Thoracic aorta (tissue), 2 donors: ENCODE measurements at places on chromosomes 4 and X.

- DNase-seq, result no peak
Measured at GRCh38 chrX:40883021-40883619, 147.8 kb upstream of the MED14 start.

GRCh38 chr4:175874306-175874705, 62.2 kb upstream of the GPM6A start:
- DNase-seq, result no peak

DNA sequence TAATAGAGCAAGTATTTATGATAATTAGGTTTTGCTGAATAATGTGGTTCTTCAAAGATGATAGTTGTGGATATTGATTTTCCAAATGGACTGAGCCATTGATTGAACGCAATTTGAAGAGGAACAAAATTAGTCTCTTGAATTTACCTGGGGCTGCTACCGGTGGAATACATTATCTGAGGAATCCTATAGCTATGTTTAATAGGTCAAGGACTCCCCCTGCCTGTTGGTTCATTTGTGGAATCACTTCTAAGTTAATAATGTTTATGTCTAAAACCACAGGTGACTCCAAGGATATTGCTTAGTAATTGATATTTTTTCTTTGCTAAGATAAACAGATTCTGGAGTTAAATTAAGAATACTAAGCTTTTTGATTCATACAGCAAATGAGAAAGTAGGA, 576.0 kb upstream of the PABPC4L start:
- no peak for DNase-seq

DNA sequence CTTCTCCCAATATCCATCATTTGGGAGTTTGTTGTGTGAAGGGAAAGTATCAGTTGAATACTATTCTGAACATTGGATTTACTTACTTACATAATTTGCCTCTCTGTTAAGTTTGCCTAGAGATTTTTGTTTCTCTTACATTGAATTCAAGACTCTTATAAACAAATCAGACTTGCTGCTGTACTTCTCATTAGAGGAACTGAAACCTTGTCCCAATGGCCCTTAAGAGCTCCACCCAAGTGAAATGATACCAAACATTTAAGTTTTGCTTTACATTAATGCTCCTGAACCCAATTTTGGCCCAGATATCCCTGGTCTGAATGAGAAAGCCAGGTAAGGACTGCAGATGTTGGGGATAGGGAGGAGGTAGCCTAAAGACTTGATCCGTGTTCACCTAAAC, 32.0 kb downstream of the HAND2 start:
- DNase-seq, result no peak

- no peak for DNase-seq
Measured at GRCh38 chrX:78333521-78333920, 6.1 kb upstream of the CYSLTR1 start.

DNA sequence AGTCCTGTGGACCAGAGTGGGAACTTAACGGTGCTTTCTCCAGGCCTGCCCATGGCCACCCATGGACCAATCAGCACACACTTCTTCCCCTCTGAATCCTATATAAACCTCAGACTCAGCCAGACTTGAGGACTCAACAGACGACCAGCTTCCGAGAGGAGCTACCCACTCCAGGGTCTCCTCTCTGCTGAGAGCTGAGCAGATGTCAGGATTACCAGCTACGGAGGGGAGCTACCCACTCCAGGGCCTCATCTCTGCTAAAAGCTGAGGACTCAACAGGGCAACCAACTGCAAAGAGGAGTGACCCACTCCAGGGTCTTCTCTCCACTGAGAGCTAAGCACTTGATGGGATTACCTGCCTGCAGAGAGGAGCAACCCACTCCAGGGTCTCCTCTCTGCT, 80.0 kb upstream of the DDX60 start:
- no peak for DNase-seq

- no peak for DNase-seq
Measured at GRCh38 chr4:7356667-7357310, 77.9 kb downstream of the PSAPL1 start.

- no peak for DNase-seq
Measured at GRCh38 chrX:132393992-132394391, 94.8 kb downstream of the MBNL3 start.

GRCh38 chr4:7980036-7980435, 40.4 kb upstream of the AFAP1 start:
- DNase-seq, result no peak

DNA sequence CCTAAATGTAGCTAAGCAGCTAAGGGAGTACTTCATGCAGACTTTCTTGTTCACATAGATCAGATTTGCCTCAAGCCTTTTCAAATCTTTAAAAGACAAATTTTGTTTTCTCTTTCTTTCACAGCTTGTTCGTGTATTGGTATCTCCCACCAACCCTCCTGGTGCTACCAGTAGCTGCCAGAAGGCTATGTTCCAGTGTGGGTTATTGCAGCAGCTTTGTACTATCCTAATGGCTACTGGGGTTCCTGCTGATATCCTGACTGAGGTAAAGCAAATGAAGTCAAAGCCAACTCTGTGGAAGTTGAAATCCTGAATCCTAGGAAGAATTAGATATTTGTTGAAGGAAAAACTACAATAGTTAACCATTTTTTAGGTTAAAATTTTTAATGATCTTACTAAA, 62.6 kb downstream of the USO1 start:
- DNase-seq, result no peak

GRCh38 chr4:66275411-66276038, 605.2 kb upstream of the EPHA5 start:
- no peak for DNase-seq

DNA sequence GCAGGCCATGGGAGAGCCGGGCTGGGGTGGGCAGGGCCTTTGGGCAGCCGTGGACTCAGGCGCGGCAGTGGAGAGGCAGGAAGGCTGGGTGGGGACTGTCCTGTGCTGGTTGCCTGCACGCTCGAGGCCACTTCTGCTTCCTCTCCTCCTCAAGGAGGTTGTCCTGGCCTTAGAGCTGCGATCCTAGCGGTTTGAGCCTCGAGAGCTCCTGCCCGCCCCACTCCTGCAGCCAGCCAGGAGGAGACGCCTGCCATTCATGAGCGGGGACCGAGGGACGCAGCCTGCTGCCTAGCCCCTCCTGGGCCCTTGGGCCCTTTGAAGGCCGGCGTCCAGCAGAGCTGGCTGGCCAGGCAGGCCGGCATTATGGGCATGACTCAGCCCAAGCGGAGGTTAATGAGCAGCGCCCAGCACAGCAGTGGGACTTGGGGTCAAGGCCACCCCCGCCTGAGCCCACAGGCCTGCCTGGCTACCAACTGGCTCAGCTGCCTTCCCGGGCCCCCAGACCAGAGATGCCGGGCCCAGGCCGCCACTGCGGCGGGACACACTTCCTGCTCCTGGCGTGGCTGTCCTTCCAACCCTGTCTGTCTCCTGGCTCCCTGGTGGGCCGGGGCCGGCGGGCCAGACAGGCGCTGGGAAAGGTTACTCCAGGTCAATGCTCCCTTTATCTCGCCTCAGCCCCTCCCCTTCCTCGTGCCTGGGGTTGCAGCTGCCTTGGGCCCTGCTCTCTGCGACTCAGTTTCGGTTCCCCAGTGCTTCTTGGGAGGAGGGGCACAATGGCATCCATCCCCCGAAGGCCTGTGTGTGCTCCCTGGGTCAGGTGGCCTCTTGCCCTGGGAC, 1.8 kb downstream of the ABCD1 start:
- no peak for DNase-seq

DNA sequence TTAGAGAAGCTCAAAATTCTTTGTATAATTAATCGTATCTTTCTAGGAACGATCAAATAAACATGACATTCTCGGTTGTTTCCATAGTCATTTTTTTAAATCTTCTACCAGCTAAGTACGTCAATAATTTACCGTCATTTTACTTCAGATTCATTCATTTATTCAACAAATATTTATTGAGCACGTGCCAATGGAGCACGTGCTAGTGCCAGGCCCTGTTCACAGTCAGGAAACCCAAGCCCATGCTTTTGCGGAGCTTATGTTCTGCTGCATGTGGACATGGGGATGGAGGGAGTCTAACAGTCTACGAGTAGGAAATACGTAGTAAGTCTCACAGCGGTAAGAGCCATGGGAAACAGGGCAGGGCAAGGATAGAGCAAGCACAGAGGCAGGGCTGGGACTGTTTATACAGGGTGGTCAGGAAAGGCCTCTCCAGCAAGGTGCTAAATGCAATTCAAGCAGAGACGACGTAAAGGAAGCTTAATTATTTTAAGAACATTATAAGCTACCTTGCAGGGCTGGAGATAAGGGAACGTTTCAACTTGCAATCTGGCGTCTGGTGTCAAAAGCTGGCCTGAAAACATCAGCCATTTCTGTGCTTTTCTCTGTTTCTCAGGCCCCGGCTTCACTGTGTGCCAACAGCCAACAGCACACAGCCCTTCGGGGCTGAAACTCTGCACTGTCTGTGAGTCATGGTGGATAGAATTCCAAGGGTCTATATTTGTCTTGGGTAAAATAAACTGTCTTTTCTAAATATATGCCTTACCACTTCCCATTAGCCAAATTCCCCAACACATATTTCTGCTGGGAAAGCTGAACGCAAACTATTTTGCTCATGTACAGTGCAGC, 517.1 kb upstream of the ZFP42 start:
- peak; percentile 21 for DNase-seq

DNA sequence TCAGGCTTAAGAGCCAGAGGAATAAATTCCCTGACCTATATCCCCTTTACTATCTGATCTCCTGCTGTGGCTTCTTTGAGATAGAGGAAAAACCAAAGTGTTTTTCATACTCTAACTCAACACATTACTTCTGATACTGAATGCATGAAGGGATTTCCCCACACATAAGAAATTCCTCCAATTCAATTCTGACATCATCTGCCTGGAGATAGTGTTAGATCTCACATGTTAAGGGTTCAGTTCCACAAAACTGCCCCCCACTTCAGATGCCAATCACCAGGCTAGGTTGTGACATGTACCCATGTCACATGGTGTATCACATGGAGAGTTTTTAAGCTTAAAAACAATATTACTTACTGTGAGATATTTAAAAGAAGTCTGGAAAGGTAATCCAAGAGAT, 46.8 kb downstream of the GSTCD start:
- no peak for DNase-seq

DNA sequence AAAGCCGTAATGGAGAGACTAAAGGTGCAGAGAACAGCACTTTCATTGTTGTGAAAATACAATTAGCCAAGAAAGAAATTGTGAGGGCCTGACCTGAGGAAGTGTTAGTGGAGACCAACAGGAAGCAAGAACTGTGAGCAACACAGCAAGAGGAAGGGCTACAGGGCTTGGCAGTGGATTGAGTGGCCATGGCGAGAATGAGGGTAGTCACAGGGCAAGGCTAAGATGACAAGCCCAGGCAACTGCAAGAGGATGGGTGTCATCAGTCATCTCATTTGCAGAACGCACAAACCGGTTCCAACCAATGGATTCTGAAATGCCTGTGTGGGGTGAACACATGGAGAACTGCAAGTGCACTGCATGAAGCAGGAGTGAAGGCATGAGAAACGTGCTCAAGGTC, 3.6 kb downstream of the SLC10A6 start:
- DNase-seq, result no peak

GRCh38 chrX:100274916-100275315, 135.2 kb downstream of the PCDH19 start:
- DNase-seq, result no peak

DNA sequence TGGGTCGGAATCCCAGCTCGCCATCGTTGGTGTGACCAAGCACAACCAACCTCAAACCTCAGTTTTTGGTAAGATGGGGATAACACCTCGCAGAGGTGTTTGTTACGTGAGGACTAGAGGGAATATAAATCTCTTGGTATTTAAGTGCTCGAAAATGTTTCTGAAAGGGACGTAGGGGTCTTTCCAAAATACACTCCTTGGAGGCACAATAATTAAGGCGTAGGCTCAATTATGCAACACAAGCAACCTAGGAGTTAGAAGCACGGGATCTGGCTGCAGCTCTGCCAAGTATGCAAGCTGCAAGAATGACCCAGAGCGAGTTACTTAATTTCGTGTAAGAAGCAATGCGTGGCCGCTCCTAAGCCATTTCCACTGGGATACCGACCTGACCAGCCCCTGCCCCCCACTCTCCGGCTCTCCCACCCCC, 552 bp downstream of the ADH5 start:
- peak; percentile 19 for DNase-seq

GRCh38 chrX:125089761-125090445, 229.8 kb upstream of the TEX13C start:
- DNase-seq, result no peak

DNA sequence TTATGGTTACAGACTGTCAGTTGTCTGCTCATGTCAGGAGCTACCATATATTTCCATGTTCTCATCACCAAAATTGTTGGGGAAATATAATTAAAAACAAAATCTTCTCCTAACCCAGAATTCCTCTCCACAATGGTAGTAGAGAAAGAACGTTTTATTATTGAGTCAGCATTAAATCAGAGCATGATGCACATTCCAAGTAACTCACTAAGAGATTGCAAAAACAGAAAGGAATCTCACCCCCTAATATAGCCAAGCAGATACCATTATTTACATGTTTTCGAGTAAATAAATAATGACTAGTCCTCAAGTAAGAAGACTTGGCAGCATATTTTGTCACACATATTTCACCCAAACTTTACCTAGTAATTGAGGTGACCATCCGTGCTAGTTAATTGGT, 36.2 kb upstream of the ARHGEF6 start:
- DNase-seq, result no peak

- DNase-seq, result no peak
Measured at GRCh38 chrX:16454926-16455325, 195.0 kb upstream of the S100G start.

DNA sequence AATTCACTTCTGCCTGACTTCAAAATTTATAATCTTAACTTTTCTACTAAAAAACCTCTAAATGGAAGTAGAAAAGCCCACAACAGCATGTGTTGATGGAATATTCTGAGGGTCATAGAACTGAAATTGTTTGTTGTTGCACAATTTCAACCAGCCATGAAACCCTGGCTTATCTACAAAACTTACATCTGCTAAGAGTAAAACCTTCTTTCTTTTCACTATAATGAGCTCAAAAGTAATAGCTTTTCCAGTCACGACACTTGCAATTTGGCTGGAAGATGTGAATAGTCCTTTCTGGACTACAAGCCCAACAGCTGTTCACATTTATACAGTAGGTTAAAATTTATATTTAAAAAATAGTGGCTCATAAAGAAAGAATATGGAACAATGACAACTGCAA, 250.0 kb downstream of the GPAT3 start:
- DNase-seq, result no peak

- DNase-seq, result no peak
Measured at GRCh38 chrX:42751573-42751972, 26.4 kb downstream of the PPP1R2C start.

GRCh38 chr4:7007944-7008343, 35.2 kb upstream of the TADA2B start:
- DNase-seq, result no peak

- DNase-seq, result no peak
Measured at GRCh38 chr4:108492816-108493595, 127.4 kb upstream of the RPL34 start.

DNA sequence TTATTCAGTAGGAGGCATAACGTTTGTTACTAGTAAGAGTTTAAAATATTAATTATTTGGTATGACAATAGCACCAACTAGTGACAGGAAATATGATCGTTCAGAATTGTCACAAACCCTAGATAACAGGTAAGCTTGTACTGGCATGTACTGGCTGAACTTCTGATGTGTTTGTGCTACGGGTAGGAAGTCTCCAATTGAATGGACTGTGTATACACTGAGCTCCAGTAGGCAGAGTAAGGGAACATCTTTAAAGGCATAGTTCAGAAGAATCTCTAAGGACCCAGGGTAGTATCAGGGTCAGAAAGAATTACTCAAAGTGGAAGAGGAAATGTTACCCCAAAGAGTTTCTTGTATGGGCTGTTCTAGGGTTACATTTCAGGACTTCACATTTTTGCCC, 230.4 kb downstream of the EDA2R start:
- DNase-seq, result no peak
